EH (cell line): ENCODE measurements at places on chromosomes 7 and 10.

- no peak for DNase-seq
These were observed 124.0 kb downstream of the IQUB start for GRCh38 chr7:123410273-123410904.

- no peak for DNase-seq
These were observed 22.6 kb downstream of the NKX2-3 start for GRCh38 chr10:99555371-99555770.

DNA sequence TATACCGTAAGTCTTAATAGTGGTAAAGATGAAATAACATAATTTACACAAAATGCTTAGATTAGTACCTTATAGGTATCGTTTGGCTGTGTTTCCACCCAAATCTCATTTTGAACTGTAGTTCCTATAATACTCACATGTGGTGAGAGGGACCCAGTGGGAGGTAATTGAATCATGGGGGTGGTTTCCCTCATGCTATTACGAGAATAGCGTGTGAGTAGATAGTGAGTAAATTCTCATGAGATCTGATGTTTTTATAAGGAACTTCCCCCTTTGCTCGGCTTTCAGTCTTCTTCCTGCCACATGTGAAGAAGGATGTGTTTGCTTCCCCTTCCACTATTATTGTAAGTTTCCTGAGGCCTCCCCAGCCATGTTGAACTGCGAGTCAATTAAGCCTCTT is 426.3 kb upstream of the POT1 start:
- peak; percentile 45 for DNase-seq

- no peak for DNase-seq
These were observed 1.7 kb downstream of the TUBGCP2 start for GRCh38 chr10:133306941-133307379.

DNA sequence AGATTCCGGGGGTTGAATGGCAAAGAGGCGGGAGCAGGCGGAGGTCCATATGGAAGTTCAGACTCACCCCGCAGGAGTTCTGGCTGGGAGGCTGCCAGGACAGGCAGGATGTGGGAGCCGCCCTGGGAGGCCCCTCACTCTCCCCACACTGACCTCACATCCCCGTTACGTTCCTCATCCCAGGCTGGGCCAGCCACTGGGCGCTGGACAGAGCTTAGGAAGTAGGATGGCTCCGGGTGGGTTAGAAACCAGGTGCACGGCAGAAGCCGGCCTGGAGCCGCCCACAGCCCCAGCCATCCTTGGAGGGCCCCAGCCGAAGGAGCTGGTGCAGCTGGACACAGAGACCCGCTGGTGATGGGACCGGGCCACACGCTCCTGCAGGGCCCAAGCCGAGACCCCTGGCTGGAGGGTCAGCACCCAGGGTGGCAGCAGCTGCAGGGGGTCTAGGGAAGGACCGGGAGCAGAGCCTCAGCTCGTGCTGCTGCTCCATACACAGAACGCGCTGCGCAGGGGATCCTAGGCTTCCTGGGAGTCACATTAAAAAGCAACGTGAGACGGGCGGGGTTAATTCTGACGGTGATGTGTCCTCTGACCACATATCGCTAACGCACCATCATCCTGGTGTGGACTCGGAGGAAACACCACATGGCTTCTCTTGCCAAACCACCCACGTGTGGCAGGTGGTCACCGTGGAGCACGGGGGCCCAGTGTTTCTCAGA is 98.6 kb upstream of the DIP2C start:
- peak; percentile 11 for DNase-seq

DNA sequence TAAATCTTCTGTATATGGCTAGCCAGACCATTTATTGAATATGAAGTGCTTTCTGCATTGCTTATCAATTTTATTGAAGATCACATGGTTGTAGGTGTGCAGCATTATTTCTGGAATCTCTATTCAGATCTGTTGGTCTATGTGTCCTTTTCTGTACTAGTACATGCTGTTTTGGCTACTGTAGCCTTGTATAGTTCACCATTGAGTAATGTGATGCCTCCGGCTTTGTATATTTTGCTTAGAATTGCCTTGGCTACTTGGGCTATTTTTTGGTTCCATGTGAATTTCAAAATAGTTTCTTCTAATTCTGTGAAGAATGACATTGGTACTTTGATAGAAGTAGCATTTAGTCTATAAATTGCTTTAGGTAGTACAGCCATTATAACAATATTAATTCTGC is 1187.2 kb downstream of the XPNPEP1 start:
- peak; percentile 9 for DNase-seq

DNA sequence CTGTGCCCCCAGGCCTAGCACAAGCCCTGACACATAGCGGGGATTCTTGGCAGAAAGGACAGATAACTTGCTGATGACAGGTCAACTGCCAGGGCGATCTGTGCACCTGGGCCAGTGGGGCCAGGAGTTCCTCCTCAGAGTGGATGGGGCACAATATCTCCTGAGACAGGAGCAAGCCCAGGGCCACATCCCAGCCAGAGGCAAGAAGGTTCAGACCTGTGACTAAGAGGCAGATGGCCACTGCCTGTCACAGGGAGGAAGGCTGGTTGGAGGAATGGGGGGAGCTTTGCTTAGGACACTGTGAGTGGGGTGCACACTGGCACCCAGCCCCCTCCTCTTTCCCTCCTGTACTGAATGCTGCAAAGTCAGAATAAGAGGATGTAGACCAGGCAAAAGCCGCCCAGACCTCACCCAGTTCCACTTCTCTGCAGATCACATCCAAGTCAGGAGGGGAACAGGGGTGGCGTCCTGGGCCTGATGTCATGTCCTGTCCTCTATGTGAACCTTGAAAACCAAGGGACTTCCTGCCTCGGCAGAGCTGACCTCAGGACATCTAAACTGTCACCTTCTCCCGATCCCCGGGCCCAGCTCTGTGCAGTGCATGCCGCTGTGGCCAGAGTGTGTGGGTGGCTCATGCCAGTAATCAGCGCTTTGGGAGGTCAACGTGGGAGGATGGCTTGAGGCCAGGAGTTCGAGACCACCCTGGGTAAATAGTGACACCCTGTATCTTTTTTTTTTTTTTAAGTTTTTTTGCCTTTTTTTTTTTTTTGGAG is 1.3 kb downstream of the GUSB start:
- DNase-seq = peak; percentile 52

GRCh38 chr10:48776528-48776927 is 91.9 kb downstream of the WDFY4 start:
- DNase-seq = no peak

GRCh38 chr10:436911-437665 is 252.4 kb downstream of the DIP2C start:
- no peak for DNase-seq
